Activated CD8-positive, alpha-beta memory T cell treated with anti-CD3 and anti-CD28 coated beads for 4 hours (primary cell): ENCODE measurements at places on chromosomes 2 and 18.

DNA sequence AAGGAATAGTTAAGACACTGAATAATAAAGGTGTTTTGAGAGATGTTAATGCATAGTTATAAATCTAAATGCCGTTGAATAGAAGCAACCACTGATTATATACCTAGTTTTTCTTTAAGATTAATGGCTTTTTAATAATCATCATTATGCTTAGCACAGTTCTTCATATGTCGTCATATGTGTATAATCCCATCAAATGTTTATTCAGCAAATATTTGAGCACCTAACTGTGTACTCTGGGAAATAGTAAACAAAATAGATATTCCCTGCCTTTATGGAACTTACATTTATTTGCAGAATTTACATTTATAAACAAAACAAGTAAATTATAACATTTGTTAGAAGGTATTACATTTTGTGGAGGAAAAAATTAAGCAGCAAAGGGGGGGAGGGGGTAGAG is 9.8 kb downstream of the NUP35 start:
- no peak for DNase-seq

GRCh38 chr2:232309592-232309991 is 69.0 kb upstream of the ALPP start:
- DNase-seq: no peak

DNA sequence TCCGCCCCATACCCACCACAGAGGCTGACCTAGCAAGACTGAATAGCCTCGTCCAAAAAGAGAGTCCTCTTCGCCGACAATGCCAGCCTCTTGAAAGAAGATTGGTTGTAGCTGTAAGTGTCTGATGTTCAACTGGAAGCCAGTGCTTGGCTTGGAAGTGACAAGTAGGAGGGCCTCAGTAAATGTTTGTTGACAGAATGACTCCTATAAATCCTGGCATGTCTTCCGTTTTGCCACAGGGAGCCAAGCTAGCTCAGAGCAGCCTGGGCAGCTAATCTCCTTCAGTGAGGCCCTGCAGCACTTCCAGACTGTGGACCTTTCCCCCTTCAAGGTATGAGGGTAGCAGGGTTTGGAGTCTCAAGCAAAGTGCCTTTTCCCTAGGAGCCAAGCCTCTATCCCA is 14.9 kb downstream of the ELMOD3 start:
- no peak for DNase-seq

- no peak for DNase-seq
Measured at GRCh38 chr2:237256887-237257286, 157.1 kb downstream of the COL6A3 start.

DNA sequence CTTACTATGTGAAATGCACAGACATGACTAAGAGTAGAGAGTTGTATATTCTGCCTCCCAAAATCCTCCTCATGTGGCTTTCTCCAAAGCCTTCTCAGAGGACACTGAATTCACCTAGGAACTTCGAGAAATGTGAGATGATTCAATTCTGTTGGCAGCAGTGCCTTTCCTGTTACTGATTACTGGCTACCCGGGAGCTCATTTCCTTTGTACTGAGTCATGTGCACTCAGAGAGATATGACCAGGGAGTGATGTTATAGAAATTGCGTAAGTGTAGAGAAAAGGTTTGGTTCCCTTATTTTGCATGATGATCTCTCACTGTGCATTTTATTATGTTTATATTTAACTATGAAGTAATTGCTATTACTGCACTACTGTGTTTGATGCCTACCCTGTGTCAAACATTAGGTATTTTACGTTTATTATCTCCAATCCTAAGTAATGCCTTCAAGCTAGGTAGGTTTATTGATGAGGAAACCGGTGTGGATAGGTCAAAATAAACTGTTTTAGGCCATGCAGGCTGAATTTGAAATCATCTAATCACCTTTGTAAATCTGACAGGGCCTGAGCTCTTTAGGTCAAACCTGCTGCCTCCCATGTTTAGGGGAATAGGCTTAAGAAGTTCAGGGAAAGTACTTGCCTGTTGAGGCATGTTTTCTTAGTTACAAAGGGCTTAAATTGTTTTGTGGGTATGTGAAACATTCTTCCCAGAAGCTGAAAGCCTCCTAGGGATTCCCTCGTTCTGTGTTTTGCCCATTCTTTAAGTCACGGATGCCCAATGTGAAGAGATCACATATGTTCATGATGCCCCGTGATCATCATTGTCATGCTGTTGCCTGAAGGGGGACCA is 86.8 kb downstream of the FMNL2 start:
- DNase-seq: no peak

DNA sequence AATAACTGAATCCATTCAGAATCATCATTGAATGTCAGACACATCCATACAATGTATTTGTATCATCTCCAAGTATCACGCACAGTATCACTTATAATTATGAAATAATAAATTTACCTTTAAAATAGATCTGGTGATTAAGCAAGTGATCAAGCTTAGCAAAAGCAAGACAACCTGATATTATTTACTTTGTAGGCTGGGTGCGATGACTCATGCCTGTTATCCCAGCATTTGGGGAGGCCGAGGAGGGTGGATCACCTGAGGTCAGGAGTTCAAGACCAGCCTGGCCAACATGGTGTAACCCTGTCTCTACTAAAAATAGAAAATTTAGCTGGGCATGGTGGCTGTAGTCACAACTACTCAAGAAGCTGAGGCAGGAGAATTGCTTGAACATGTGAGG is 421.0 kb upstream of the NETO1 start:
- DNase-seq: no peak

- no peak for DNase-seq
Measured at GRCh38 chr2:227163485-227163997, 464 bp downstream of the COL4A4 start.

DNA sequence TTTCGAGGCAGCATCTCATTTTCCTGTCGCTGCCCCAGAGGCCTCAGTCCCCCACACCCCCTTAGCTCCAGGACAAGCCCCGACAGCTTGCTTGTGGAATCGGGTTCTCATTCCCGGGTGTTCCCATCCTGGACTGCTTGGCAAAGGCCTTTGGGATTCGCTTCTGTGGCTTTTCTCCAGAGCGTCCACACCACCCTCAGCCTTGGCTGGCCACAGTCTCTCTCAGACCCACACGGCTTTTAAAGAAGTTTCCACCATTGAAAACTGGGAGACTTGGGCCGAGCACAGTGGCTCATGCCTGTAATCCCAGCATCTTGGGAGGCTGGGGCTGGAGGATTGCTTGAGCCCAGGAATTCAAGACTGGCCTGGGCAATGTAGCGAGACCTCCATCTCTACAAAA is 2.7 kb downstream of the ESPNL start:
- DNase-seq: no peak
